HCEC 1CT (cell line): ENCODE measurements at places on chromosomes 6 and 20.

- no peak for DNase-seq
These were observed 105.9 kb upstream of the PRSS16 start for GRCh38 chr6:27141529-27142015.

GRCh38 chr20:46636514-46636913, 14.7 kb downstream of the SLC13A3 start:
- DNase-seq, result no peak

GRCh38 chr6:43037197-43037596, 15.8 kb downstream of the RRP36 start:
- DNase-seq, result no peak

DNA sequence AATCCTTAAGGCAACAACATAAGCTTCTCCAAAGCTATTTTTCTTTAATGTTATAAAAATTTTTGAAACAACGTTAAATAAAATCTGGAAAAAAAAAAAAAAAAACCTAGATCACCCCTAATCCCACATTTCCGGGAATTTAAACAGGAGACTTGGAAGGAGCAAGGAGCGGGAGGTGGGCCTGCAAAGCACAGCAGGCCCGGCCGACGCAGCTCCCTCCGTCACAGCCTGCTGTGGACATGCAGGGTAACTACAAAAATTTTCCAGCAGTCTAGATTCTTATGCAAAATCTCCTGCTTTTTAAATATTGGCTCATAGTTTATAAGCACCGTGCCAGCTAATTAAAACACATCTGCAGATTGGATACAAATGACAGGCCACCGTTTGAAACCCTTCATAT, 23.5 kb downstream of the FOXF2 start:
- DNase-seq, result no peak

GRCh38 chr6:116954938-116955337, 77.9 kb downstream of the RFX6 start:
- DNase-seq, result no peak

- DNase-seq, result peak; percentile 68
These were observed 19.3 kb upstream of the NEDD9 start for GRCh38 chr6:11251553-11252360.

DNA sequence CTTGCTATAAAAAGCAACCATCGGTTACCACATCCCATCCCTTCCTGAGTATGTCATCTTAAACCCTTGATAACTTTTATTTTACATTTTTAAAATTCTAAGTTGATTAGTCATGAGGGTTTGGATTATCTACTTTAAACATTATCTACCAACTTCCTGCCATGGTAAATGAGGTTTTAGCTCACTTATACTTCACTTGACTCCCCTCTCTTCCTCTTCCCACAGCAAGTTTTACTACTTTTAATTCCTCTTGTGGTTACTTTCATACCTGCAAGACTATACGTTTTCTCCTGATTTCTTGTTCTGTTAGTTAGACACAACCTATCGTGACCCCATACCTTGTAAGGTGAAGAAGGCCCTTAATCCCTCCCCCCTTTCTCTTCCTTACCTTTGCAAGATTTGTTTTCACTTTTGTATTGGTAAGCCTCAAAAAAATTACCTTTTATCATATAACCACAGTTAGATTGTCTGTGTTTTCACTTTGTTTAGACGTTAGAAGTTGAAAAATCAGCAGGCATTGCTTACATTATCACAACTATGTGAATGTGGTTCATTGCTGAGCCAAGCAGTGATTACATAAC, 60.1 kb upstream of the OGFRL1 start:
- DNase-seq, result peak; percentile 80

DNA sequence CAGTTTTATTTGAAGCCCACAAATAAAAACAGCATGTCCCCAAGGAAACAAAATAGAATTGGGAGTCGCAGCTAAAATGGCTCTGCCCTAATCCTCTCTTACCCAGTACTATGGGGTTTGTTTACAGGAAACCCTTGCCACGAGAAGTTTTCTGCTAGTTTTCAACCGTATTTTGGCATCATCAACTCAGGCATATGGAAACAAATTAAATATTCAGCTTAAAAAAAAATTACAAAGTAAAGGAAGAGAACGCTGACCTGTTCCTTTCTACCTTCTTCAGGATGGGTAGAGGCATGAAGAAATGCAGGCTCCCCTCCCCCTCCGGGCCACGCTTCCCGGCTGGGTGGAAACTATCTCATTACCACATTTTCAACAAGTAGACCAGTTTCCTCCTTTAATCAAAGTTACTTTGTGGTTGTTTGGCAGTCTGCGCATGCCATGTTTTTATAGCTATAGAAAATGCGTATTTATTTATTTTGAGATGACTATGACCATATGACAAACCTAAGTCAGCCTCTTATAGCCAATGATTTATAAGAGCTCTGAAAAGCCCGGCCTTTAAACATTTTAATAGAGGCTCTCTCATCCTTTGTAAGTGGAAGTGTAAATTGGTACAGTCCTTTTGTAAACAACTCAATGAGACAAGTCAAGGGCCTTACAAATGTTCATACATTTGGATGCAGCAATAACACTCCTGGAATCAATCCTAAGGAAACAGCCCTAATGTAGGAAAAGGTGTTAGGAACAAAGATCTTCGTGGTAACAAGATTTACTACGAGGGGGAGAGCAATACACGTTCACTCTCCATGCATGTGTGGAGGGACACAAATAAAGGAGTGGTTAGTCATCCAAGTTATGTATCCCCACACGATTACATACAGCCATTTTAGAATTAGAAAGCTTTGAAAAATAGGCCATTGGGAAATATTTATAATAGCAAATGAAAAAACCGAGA, 16.1 kb upstream of the ZNF217 start:
- DNase-seq, result peak; percentile 81

GRCh38 chr20:59776626-59777330, 156.7 kb downstream of the SYCP2 start:
- no peak for DNase-seq

GRCh38 chr6:27806981-27807440, 105.2 kb downstream of the OR2B2 start:
- DNase-seq, result peak; percentile 57

- DNase-seq, result peak; percentile 97
These were observed 226.0 kb downstream of the TPBG start for GRCh38 chr6:82589509-82590206.

DNA sequence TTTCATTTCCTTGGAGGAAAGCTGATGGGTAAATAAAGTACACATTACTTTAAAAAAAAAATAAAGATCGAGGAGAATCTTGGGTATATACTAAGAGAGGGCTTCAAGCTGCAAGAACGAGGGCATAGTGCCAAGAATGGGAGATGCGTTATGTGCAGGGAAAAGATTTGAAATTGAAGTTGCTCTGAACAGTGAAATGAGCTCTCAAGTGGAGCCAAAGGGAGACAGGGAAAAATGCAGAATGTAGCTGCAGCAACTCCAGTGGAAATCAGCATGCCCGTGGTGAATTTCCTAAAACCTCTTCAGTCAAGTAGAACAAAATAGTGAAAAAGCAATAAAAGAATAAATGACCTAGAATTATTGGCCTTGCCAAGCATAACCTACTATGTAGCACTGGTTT, 11.4 kb upstream of the COL9A1 start:
- DNase-seq, result no peak

DNA sequence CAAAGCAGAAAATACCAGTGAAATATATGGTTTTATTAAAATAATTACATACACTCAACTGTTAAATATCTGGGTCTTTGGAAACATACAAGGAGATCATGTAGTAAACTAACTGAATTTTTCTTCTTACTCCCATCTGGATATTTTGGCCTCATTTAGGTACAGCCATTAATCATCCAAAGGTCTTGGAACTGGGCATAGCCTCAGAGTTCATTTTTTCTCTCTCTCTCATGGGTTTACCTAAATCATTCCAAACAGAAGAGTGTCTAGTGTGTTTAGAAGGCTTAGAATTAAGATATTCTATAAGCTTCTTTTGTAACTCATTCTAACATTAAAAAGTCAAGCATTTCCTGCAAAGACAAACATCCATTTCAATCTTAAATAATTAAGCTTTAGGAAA, 79.4 kb downstream of the HMGCLL1 start:
- no peak for DNase-seq

DNA sequence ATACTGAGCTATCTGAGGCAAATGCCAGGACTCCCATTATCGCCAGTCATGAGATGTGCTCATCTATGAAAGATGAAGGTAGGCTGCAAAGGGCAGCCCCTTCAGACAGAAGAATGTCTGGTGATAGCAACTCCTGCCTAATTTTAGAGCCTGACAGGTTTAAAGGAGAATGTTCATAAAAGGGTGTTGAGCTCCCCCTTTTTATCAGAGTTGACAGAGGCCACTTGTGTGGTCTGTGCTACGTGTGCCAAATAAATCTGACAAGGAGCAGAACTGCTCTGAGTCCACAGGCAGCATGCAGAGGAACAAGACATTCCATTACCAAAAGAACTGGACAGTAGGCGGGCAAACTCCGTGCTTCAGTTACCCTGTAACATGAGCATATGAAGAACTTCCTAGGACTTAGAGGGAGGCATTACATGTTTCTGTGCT, 101.8 kb downstream of the PREP start:
- no peak for DNase-seq

DNA sequence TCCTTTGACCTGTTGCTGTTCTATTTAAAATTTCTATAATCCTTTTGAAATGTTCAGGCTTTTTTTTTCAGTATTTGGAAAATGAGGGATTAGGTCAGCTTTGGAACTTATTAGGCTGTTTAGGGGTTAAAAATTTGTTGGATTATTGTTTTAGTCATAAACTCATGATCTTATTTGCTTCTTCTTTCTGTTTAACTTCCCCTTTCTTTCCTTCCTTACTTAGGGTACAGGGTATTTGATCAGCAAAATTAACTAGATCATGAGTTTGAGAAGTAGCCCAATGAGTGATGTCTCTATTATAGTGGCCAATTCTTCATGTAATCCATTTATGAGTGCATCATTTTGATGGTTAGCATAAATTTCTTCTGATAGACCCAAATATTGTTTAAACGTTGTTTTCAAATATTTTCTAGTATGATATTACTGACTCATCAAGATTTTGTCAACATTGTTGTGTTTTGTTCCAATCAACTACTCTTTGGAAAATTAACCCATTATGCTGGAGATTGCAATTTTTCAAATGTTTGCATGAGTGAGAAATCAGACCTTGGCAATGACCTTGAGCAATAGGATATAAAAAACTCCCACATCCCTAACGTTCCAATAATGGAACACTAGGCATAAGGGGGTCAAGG, 94.4 kb downstream of the OTOR start:
- no peak for DNase-seq

GRCh38 chr6:33201147-33201545, 479 bp downstream of the SLC39A7 start:
- no peak for DNase-seq

- DNase-seq, result peak; percentile 97
These were observed 286.2 kb upstream of the RNF217 start for GRCh38 chr6:124676033-124676432.

- peak; percentile 15 for DNase-seq
These were observed 1.7 kb downstream of the PRPH2 start for GRCh38 chr6:42720739-42721138.
